H9 (cell line): ENCODE measurements at places on chromosomes 7 and 10. TPM values are rescaled to one million over a fixed set of nuclear protein-coding genes. Genes with fewer than 3 reads are reported as not detected.
A peak's percentile ranks its signal among the peaks of the same experiment; 100 is the strongest.

DNA sequence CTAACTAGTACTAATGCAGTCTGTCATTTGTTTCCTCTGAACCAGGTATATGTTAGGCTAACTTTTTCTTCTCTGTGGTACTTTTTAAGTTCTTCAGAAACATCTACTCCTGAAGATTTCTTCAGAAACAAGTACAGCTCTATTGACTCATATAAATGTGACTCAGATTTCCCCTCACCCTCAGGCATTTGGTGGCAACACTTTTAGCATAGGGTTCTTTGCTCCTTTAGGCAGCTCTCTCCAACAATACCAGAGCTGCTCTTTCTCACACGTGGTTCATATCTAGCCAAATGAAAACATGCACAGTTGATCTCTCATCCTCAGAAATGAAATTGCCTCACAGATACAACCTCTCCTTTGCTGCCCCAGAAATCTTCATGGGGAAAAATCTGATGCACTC, 939.8 kb downstream of the SORCS1 start:
- no peak overlapping the region for H3K27ac ChIP-seq
- no peaks in the 10 kb centered on the region for H3K4me1 ChIP-seq
- H3K27me3 ChIP-seq: no peaks in the 10 kb centered on the region
- no peak overlapping the region for H3K4me3 ChIP-seq
- H3K36me3 ChIP-seq: no peaks in the 10 kb centered on the region

DNA sequence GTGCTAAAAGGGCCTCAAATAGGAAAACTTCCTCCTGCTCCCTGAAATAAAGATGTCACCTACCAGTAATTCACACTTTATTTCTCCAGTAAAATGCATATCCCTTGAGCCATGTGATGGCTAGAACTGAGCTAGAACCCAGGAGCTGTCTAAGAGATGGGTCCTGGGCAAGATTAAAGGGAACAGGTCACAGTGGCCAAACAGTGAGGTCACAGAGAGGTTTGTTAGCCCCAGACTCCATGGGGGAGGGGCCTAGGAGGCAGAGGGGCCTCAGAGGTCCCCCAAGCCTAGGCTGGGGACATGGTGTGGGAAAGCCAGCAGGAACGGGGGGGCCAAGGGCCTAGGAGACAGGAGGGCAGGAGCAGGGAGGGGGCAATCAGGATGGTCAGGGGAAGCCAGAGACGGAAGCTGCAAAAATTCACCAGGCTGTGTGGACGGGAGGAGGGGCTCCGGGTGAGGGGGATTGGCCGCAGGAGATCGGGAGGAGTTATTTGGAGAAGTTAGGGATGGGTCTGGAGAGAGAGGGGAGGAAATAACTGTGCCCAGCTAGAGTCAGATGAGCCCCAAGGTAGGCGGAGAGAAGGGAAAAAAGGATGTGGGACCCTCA, 3.3 kb downstream of the FBXO24 start:
- peak overlapping the region; percentile 5; the same call in 1 of the 2 replicates for H3K4me3 ChIP-seq
- H3K4me1 ChIP-seq: peaks cover 3% of the 10 kb centered on the region; the same call in 1 of the 2 replicates
- peak; percentile 52 for DNase-seq

DNA sequence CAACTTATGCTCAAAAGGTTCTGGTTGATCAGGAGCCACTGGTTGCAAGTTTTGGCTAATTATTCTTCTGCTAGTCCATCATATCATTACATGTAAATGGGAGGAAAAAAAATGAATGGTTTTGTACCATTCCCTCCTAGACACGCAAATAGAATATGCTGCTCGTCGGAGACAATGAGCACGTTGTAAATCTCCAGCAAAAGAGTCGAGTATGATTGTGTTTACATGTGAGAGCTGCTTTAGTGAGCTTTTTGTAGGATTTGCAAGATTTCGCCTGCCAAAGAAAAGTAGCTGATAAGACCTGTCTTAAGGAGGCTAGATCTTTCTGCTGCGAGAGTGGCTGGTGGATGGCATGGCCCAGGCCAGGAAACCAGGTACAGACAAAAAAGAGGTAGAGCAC, 109.0 kb downstream of the ZMYND11 start:
- DNase-seq: no peak
- no peak overlapping the region for H3K4me3 ChIP-seq
- H3K36me3 ChIP-seq: no peaks in the 10 kb centered on the region; the same call in 2 of the 3 replicates

Gene PRPS1L1
- total RNA-seq: not detected in 2 replicates

Gene PRSS2
- total RNA-seq: not detected in 2 replicates

Gene CEP55
- 16.1 and 17.8 TPM in 2 replicates for total RNA-seq

Gene ANKRD7
- total RNA-seq: not detected in 2 replicates

Gene MSMB
- total RNA-seq: not detected in 2 replicates

GRCh38 chr10:101859530-101859929, 15.9 kb upstream of the KCNIP2 start:
- no peak overlapping the region for H3K4me3 ChIP-seq
- no peaks in the 10 kb centered on the region for H3K27me3 ChIP-seq
- no peak for DNase-seq
- no peak overlapping the region for H3K27ac ChIP-seq
- H3K4me1 ChIP-seq: no peaks in the 10 kb centered on the region

GRCh38 chr7:154726368-154726767, 276.6 kb downstream of the PAXIP1 start:
- no peaks in the 10 kb centered on the region for H3K27me3 ChIP-seq
- peaks cover 21% of the 10 kb centered on the region for H3K36me3 ChIP-seq
- no peak overlapping the region for H3K27ac ChIP-seq

DNA sequence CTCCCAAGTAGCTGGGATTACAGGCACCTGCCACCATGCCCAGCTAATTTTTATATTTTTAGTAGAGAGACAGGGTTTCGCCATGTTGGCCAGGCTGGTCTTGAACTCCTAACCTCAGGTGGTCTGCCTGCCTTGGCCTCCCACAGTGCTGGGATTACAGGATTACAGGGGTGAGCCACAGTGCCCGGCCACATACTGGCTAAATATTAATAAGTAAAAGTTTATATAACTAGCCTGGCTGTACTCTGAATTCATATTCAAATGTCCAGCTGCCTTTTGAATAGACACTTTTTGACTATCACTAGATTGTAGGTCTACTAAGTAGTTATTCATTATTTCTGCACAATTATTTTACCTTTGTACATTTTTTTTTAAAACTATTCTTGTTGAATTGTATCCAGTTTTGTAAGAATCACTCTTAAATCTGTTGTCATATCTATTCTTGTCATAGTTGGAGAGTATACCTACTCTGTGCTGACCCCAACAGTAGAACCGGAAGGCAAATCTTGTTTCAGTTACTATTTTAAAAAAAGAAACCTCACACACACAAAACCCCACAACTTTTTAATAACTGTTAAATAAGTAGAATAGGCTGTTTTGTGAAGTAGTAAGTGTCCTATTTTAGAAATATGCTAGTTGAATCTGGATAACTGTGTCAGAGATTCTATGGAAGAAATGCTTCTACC, 29.6 kb downstream of the MINPP1 start:
- no peak overlapping the region for H3K4me3 ChIP-seq
- H3K36me3 ChIP-seq: peaks cover 43% of the 10 kb centered on the region
- H3K27me3 ChIP-seq: no peaks in the 10 kb centered on the region
- no peak for DNase-seq

DNA sequence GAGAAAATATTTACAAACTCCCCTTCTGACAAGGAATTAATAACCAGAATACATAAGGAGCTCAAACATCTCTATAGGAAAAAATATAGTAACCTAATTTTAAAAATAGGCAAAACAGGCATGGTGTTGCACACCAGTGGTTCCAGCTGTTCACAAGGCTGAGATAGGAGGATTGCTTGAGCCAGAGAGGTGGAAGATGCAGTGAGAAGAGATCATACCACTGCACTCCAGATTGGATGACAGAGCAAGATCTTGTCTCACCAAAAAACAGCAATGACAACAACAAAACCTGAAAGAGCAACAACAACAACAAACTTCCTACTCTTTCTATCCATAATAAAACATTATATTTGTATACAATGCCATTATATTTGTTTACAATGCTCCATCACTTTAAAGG, 304.4 kb upstream of the CNTNAP2 start:
- H3K27ac ChIP-seq: no peak overlapping the region
- no peak for DNase-seq
- no peaks in the 10 kb centered on the region for H3K36me3 ChIP-seq
- H3K27me3 ChIP-seq: no peaks in the 10 kb centered on the region
- H3K4me1 ChIP-seq: no peaks in the 10 kb centered on the region

- H3K4me3 ChIP-seq: peak overlapping the region; percentile 90
- H3K4me1 ChIP-seq: no peaks in the 10 kb centered on the region
- peaks cover 61% of the 10 kb centered on the region for H3K27me3 ChIP-seq
- H3K27ac ChIP-seq: no peak overlapping the region
- DNase-seq: peak; percentile 44
These were observed 1.5 kb downstream of the MKX start for GRCh38 chr10:27743877-27744801.

GRCh38 chr7:17408904-17409290, 110.4 kb downstream of the AHR start:
- H3K4me1 ChIP-seq: no peaks in the 10 kb centered on the region
- no peak overlapping the region for H3K27ac ChIP-seq
- no peaks in the 10 kb centered on the region for H3K36me3 ChIP-seq
- H3K4me3 ChIP-seq: no peak overlapping the region
- DNase-seq: no peak

Gene ENTPD1
- 1.9 and 2.0 TPM in 2 replicates for total RNA-seq

DNA sequence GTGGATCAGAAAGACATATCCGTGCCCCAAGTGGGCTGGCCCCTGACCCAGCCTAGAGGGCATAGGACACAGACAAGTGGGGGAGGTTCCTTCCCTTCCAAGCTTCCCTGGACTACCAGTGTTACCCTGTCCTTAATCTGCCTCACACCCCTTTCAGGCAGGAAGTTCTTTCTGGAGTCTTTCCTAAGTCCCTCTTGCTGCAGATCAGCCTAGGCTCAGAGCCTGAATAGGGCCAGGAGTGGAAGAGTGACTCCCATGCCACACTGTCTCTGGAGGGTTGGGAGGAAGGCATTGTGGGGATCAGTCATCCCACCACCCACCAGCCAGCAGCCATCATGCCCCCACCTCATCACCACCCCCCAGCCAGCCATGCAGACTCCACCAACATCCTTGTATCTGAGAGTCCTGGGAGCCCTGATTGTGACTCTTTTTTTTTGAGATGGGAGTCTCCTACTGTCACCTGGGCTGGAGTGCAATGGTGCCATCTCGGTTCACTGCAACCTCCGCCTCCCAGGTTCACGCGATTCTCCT, 22.6 kb downstream of the POLL start:
- no peaks in the 10 kb centered on the region for H3K4me1 ChIP-seq
- peaks cover 8% of the 10 kb centered on the region; the same call in 1 of the 2 replicates for H3K27me3 ChIP-seq
- no peaks in the 10 kb centered on the region for H3K36me3 ChIP-seq

- no peak for DNase-seq
- no peaks in the 10 kb centered on the region for H3K36me3 ChIP-seq
- no peak overlapping the region for H3K27ac ChIP-seq
These were observed 95.8 kb upstream of the STRIP2 start for GRCh38 chr7:129338450-129338849.

- no peak overlapping the region for H3K27ac ChIP-seq
- H3K4me1 ChIP-seq: no peaks in the 10 kb centered on the region
- DNase-seq: no peak
- no peaks in the 10 kb centered on the region for H3K36me3 ChIP-seq
These were observed 19.1 kb downstream of the PLPP4 start for GRCh38 chr10:120475844-120476791.

GRCh38 chr7:101102026-101102425, 16.7 kb downstream of the TRIM56 start:
- no peaks in the 10 kb centered on the region for H3K27me3 ChIP-seq
- no peak for DNase-seq
- no peaks in the 10 kb centered on the region for H3K36me3 ChIP-seq
- H3K4me3 ChIP-seq: no peak overlapping the region
- peaks cover 3% of the 10 kb centered on the region for H3K4me1 ChIP-seq

Gene TAS2R4
- total RNA-seq: 0.55 and 0.66 TPM in 2 replicates

DNA sequence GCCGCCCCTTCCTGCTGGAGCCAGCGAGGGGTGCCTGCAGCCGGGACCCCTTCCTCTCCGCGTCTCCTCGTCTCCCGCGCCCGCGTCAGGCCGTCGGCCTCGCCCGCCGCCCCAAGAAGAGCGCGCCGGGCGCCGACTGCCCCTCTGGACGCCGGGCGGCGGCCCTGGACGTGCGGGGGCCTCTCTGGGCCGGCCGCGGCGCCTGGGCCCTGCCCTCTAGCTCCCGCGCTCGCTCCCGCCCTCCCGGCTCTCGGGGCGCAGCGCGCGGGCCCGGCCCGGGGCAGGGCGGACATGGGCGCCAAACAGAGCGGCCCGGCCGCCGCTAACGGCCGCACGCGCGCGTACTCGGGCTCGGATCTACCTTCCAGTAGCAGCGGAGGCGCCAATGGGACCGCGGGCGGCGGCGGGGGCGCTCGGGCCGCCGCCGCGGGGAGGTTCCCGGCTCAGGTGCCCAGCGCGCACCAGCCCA, 704 bp downstream of the ZNRF2 start:
- H3K27me3 ChIP-seq: no peaks in the 10 kb centered on the region
- H3K27ac ChIP-seq: no peak overlapping the region
- no peaks in the 10 kb centered on the region; the same call in 1 of the 2 replicates for H3K4me1 ChIP-seq
- no peak for DNase-seq

- no peaks in the 10 kb centered on the region for H3K36me3 ChIP-seq
- no peak overlapping the region for H3K27ac ChIP-seq
- no peaks in the 10 kb centered on the region for H3K4me1 ChIP-seq
- no peak for DNase-seq
- no peak overlapping the region for H3K4me3 ChIP-seq
These were observed 18.1 kb downstream of the RAB11FIP2 start for GRCh38 chr10:118028619-118029018.

DNA sequence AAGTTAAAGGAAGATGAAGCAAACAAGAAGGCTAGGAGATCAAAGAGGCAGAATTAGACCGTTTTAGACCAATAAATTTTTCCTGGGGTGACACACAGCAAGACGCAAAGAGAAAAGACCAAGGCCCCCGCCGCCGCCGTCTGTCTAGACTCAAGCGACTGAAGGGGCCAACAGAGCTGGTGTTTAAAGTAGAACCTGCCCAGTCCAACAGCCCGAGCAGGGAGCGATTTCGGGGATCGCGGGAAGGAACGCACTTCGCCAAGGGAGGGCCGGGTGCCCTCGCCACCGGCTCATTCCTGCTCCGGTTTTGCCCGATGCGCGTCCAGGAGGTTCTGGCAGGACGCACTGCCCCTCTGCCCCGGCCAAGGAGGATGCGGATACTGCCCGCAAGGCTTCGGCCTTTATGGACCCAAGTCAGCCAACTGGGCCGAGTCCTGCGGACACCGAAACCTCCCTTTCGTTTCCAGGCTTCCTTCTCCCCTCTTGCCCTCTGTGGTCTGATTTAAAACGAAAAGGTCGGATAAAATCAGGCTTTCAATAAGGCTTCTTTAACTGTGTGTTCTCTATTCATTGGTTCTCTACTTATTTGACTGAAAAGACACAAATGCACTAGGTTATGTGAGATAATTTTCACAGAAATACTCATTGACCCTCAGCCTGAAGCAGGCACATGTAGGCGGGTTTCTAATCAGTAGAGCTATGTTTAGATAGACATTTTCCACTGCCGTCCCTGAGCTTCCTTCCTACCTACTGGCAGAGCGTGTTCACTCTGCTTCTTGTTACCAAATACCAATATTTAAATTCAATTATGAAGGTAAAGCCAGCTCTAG, 2.2 kb upstream of the HOXA7 start:
- H3K4me1 ChIP-seq: no peaks in the 10 kb centered on the region
- H3K4me3 ChIP-seq: no peak overlapping the region
- peak; percentile 28 for DNase-seq
- H3K27ac ChIP-seq: no peak overlapping the region

DNA sequence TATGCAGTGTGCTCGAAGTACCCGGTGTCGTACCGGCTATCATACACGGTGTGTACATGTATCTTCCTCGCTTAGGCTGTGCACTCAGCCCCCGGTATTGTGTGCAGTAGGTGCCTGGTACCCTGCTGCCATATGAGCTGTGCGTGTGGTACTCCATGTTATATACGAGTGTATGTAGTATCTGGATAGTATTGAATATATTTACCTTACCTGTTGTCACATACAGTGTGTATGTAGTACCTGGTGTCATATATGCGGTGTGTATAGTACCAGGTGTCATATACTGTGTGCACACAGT, 1.2 kb downstream of the ZMYND11 start:
- H3K4me3 ChIP-seq: peak overlapping the region; percentile 89
- no peaks in the 10 kb centered on the region for H3K36me3 ChIP-seq
- peaks cover 5% of the 10 kb centered on the region; the same call in 1 of the 2 replicates for H3K4me1 ChIP-seq
- no peak for DNase-seq
- peaks cover 3% of the 10 kb centered on the region; the same call in 1 of the 2 replicates for H3K27me3 ChIP-seq
